CD4-positive, alpha-beta memory T cell (primary cell): ENCODE measurements at places on chromosomes 6 and 20.
A peak's percentile ranks its signal among the peaks of the same experiment; 100 is the strongest.

- no peak for DNase-seq
Observed at GRCh38 chr6:6474170-6474920, 114.2 kb upstream of the LY86 start.

DNA sequence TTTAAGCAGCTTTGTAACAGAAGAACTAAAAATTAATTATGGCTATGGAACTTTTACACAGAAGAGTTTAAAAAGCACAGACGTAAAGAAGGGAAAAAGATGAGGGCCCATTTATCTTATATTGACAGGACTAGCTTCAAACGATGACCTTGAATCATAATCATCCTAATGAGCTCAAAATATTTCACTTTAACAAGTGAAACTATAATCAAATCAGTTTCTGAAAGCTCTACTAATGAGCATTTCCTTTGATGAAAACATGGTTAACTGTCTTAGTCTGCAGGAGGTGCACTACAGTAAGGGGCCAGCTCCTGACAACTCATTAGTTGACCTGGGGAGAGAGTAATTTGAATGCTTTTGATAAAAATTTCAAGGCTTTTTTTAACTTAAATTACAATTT, 228.0 kb upstream of the DEFB112 start:
- no peak for DNase-seq

DNA sequence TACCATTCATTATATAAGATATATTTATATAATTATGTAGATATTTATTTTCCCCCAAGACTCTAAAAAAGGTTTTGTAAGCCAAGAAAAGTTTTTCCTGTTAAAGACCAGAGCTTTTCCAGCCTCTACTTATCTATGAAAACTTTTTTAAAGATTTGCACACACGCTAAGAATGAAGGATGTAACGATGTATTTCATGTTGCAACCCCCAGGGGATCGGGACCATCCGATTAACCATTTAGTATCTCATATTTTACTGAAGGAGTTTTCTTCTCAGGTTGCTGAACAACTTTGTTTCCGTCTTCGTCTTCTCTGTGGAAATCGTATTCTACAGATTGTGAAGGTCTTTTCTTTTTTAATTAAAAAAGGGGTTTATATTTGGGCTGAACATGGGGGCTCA, 70.0 kb upstream of the SASH1 start:
- no peak for DNase-seq

GRCh38 chr6:38610050-38610625, 29.6 kb downstream of the BTBD9 start:
- DNase-seq = no peak

- DNase-seq = no peak
Observed at GRCh38 chr6:20939161-20939775, 405.0 kb downstream of the CDKAL1 start.

DNA sequence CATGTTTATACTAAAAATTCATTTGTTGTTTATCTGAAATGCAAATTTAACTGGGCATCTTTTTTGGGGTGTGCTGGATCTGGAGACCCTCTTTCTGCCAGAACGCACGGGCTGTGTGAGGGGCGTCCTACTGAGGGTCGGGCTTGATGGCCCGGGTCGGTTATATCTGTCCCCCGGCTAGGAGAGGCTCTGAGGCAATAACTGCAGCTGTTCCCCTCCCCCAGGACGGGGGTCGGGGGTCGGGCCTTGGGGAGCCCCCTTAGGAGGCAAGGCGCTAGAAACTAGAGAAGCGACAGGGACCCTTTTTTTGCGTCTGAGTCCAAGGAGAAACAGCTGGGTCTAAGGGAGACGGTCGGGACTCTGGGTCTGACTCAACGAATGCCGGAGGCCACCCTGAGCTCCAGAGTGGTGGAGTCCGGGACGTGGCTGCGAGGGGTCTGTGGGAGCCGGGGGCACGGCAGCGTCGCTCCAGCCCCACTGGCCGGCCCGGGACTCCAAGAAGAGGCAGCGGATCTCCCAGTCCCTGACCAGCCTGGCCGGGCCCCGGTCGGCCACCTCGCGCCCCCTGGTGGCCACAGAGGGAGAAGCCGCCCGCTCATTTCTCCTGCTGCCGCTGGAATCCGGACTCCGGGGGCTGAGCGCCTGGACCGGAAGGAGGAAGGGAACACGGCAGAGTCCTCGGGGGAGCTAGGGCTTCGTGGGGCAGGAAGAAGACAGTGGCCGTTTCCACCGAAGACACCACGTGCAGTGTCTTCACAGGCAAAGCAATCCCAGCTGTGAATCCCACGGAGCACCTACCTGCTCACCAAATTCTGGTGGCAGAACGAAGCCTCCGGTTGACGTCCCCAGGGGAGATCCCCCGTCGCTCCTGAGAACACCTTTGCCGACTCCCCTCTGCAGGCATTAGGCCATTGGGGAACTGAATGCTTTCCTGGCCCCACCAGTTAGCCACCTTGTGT, 24.0 kb upstream of the SCML4 start:
- peak; percentile 75 for DNase-seq

- no peak for DNase-seq
Observed at GRCh38 chr6:652865-653264, 4.0 kb downstream of the HUS1B start.

GRCh38 chr6:148177589-148178233, 164.9 kb upstream of the SASH1 start:
- no peak for DNase-seq

DNA sequence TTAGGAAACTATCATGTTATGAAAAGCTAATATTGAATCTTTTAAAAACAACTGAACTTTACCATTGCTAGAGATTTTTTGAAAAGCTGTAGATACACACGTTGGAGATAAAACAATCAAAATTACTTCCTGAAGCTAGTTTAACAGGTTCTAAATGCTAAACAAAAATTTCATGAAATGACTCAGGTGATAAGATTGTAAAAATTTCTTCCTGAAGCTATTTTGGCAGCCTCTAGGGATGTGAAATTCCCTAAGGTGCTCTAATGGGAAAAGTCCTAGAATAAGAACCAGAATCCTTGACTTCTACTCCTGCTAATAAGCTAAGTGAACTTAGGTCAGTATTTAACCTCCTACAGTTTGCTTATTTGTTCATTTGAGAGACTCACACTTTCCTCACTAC, 8.5 kb downstream of the GCM2 start:
- no peak for DNase-seq

- DNase-seq = no peak
Observed at GRCh38 chr6:111944541-111944940, 71.3 kb upstream of the FYN start.

GRCh38 chr6:132843316-132844035, 29.1 kb downstream of the RPS12 start:
- no peak for DNase-seq

DNA sequence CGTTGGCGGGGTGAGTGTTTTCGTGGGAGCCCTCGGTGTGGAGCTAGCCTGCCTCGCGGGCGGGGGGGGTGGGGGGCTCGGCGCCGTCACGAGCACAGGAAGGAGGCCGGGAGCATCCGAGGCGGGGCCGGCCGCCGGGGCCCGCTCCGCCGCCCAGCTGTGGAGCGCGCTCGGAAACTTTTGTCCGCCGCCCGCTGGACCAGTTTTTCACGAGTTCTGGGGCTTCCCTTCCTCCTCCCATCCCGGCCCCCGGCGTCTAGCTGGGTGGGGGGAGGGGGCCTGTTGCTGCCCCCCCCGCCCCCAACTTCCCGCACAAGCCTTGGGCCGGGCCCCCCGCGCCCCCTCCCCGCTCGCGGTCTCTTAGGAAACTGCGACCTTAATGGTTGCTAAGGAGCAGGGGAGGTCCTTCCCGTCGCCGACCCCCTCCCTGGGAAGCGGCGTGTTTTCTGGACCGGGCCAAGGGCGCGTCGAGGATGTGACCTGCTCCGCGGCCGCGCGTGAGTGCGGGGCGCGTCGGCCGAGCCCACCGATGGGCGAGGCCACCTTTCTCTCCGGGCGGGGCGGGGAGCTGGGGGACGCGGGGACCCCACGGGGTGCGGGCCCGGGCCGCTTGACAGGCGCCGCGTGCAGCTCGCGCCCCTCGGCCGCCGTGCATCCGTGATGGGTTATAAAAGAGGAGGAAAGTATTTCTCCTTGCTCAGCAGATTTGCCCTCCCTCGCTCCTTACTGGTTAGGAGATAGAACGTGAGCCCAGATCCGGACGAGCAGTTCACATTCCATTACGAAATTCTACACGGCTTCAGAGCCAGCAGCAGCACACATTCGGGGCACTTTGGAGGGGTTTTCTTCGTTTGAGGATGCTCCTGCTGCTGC, 1.4 kb downstream of the RREB1 start:
- peak; percentile 32 for DNase-seq

DNA sequence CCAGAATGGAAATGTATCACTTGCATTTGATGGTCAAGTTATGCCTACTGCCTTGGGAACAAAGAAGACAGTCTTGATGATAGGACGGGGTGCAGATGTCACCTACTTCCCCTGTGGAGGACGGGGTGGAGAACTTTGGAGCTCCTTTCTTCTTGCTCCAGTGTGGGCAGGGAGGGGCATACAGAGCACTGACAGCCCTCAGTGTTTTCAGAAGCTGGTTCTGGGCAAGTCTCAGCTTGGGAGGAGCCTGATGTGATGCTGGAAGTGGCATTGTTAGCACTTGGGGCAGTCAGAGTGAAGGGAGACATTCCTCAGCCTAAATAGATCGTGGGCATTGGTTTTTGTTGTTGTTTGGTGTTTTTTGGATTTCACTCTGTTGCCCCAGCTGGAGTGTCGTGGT, 59.7 kb downstream of the SYNJ2 start:
- no peak for DNase-seq

DNA sequence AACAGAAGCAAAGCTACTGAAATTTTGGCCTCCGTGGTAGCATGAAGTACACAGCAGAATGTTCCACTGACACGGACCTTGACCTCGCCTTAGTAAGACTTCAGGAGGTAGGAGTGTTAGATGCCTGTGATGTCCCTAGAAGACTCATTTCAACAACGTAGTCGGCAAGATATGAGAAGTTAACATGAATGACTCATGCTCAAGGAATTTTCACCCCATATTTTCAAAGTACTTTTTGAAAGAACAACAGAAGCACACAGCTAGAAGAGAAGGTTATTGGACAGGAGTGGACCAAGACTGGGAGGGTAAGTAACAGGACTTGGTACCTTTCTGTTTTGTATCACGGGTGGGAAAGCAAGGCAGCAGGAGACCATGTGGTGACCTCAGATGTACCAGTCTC, 78.0 kb downstream of the DZANK1 start:
- DNase-seq = no peak

- DNase-seq = no peak
Observed at GRCh38 chr6:11128608-11129007, 17.1 kb upstream of the ERVFRD-1 start.

- DNase-seq = no peak
Observed at GRCh38 chr6:111658462-111659154, 52.9 kb upstream of the TRAF3IP2 start.

DNA sequence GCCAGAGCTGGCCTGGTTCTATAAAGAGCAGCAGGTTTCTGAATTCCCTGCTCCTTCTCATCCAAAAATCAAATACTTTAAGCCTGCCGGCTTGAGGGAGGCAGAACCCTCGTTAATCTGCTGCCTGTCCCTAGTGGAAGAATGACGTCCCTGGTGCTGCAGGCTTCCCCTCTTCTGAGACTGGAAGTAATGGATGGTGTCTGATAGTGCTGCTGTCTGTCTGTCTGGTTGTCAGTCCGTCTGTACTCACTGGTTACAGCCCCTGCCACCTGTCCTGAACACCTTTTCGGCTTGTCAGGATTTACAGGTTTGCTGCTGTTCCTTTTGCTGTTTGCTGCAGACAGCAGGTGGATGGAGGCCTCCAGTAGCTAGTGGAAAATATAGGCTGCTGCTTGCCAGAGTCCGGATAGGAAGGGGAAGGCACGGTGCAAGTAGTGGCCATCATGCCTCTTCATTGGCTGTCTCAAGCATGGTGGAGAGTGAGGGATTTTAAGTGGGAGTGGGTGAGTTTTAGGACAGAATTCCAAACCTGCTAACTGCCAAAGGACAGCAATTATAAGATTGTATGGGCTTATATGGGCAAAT, 2.5 kb downstream of the RIMS1 start:
- no peak for DNase-seq

DNA sequence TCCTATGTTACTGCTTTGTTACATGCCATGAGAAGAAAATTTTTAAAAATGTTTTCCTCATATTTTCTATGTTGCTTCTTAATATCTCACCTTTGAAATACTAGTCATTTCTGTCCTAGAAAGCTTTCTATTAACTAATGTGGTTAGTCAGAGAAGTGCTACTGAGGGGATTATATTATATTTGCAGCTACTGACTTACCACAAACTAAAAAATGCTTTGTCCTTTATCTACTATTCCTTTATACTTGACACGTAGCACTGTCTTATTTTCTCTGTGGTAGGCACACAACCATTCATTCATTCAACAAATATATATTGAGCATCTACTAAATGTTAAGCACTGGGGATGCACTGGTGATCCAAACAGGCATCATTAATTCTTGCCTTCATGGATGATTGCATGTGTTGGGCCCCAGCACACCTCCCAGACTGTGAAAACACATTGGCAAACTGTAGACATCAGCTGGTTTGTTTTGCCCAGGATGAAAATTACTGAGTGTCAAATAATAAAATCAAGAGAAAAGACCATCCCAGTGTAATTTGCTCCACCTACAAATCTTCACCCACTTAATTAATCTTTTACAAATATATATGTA, 10.7 kb upstream of the MLIP start:
- DNase-seq = no peak

DNA sequence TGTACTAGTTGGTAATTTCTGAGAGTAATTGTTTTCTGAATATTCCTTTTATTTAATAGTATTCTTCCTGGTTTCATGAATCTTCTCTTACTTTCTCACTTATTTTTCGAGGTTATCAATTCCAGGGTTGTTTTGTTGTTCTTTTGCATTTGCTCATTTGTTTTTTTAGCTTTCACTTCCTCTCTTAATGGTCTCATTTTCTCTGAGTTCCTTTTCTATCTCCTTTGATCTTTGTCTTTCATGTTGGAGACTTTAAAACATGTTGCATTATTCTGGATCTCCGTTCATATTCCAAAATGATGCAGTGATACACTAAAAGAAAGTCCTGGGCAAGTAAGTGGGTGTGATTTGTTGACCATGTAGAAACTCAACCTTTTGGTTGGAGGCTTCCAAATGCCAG, 345.3 kb upstream of the SLC35B3 start:
- no peak for DNase-seq

- no peak for DNase-seq
Observed at GRCh38 chr6:138527411-138528088, 28.3 kb upstream of the NHSL1 start.

GRCh38 chr6:13425943-13426931, 61.2 kb downstream of the GFOD1 start:
- no peak for DNase-seq

GRCh38 chr20:35578469-35578868, 36.6 kb downstream of the ERGIC3 start:
- DNase-seq = no peak

DNA sequence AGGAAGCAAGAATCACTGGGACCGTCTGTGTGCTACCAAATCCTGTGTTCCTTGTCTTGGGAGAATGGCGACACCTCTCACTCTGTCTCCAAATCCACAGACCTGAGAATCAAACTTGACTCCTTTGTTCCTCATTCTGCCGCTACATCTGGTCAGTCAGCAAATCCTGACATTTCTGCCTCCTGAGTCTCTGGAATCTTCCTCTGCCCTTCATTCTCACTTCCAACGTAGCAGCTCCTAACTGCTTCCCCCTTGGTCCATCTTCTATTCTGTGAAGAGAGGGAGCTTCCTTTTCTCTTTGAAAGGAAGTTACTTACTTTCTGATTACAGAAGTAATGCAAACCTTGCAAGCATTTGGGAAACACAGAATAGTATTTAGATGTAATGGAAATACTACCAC, 37.7 kb downstream of the SYTL3 start:
- DNase-seq = no peak

GRCh38 chr6:9496837-9497236, 918.0 kb downstream of the TFAP2A start:
- no peak for DNase-seq

GRCh38 chr20:45052698-45053429, 48.1 kb downstream of the KCNS1 start:
- DNase-seq = peak; percentile 31

- DNase-seq = peak; percentile 54
Observed at GRCh38 chr6:161226009-161226964, 47.6 kb downstream of the AGPAT4 start.
